ENCODE measurements at places on chromosomes 2 and 18.

GRCh38 chr2:59974051-59974766 is 579.2 kb downstream of the BCL11A start:
- no peak for DNase-seq

GRCh38 chr2:177592397-177592796 is 199.8 kb downstream of the AGPS start:
- DNase-seq: no peak

DNA sequence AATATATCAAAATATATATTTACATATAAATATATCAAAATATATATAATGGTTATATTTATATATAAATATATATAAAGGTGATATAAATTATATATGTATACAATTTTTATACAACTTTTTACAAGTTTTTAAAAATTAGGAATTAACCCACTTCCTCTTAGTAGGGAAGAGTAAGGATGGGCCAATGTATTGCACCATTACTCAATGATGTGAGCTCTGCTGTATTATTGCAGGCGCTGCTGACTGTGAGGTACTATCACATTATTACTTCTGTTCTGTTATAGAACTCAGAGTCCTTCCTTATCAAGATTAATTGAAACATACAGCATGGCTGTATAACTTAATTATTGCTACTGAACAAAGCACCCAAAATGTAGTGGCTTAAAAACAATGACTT is 46.0 kb downstream of the CCDC195 start:
- no peak for DNase-seq

DNA sequence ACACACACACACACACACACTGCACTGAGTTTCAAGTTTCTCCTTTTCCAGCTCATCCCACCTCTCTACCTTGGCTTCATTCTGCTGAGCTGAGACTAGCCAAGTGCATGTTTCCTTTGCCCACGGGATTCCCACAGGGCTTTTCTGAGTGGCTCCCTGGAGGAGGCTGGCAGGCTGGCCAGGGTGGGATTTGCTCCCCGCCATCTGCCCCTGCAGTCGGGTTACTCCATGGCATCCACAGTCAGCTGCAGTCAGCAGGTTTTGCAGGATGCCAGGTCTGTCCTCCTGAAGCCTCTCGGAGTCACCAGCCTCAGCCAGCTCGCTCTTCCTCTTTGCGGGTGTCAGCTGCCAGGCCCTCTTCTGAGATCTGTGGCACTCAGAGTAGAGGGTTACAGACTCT is 783.7 kb upstream of the SOX11 start:
- no peak for DNase-seq

- DNase-seq: peak; percentile 80
These were observed 67.3 kb downstream of the LIPG start for GRCh38 chr18:49628881-49629795.

DNA sequence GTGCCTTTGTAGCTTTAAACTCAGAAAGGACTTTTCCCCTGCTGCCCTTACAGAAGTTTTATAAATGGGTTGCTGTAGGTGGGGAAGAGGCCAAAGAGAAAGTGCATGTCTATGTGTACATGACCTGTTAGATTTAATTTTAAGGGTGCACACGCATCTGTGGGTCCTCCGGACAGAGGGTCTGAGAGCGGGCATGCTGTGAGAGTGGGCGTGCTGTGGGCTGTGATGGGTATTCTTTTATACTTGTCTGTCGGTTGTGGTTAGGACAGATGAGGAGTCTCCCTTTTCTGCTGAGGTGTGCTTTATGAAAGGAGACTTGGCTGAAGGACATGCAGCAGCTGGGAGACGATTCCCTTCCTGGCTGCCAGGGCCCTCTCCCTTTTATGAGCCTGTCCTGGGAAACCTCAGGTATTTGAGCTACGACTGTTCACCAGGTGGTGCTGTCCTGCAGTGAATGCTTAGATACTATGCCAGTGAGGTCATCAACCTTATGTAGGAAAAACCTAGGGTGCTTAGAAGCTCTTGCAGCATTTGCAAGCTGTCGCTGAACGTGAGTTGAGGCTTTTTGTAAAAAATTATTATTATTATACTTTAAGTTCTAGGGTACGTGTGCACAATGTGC is 67.5 kb downstream of the TANC1 start:
- DNase-seq: no peak

GRCh38 chr2:51959696-51960095 is 927.8 kb upstream of the NRXN1 start:
- DNase-seq: no peak

GRCh38 chr18:34492652-34493051 is 217.4 kb upstream of the DTNA start:
- no peak for DNase-seq

- no peak for DNase-seq
These were observed 159.2 kb downstream of the BCL2 start for GRCh38 chr18:63160172-63160995.

DNA sequence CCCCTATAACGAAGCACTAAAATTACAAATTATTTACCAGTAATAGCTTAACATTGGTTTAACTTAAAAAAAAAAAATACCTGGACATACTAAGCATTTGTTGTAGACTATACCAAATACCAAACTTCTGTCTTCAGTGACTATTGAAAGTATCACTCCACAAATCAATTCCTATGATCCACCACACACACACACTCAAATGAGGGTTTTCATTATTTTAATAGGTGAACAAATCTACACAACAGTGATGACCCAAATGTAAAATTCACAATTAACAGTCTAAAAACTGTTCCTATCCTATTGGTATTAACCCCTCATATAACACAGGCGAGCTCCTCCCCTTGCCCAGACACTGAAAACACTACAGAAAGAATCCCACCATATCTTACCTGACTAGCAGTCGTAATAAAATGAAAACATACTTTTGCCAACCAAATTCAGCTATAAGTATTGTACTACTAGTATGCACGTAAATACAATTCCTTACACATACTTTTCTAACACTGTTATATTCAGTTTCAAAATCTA is 2.5 kb downstream of the SP3 start:
- DNase-seq: no peak

DNA sequence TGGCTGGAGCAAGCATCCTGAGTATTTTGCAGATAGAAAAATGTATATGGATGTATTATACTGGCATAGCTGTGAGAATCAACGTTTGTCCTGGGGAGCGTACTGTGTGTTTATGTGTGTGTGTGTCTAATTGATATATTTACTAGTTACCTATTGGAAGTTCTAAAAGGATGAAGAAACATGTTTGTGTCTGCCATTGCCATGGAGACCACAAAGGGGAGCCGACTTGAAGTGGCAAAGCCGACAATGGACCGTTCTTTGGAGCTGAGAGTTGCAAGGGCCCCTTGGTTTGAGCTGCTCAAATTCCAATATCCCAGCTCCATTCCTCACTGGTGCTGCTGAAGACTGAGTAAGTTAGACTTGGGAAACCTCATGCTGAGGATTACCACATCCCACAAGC is 14.3 kb upstream of the SLC25A52 start:
- no peak for DNase-seq

GRCh38 chr18:23135550-23136325 is 453 bp downstream of the CABLES1 start:
- peak; percentile 59 for DNase-seq

GRCh38 chr2:231228223-231228622 is 29.8 kb downstream of the ARMC9 start:
- DNase-seq: no peak

DNA sequence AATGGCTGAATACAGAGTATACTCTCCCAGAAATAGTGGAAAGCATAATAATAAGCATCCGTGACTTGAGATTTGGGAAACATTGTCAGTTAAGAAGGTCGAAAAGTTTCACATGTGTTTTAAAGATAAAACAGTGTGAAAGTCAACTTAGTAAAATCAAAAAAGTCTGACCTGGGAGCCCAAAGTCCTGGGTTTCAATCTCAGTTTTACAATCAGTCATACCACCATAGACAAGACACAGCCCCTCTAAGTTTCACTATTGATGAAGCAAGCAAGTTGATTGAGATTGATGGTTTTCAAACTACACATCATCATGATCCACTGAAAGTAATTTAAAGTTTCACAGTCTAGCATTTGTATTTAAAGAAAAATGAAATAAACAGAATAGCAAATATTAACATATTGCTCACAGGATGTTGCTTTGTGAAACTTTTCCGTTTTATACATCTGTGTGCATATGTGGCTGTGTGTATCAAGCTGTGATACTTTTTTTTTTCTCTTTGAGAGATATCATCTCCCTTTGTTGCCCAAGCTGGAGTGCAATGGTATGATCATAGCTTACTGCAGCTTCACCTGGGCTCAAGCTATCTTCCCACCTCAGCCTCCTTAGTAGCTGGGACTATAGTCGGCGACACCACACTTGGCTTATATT is 71.1 kb downstream of the PIK3C3 start:
- no peak for DNase-seq

DNA sequence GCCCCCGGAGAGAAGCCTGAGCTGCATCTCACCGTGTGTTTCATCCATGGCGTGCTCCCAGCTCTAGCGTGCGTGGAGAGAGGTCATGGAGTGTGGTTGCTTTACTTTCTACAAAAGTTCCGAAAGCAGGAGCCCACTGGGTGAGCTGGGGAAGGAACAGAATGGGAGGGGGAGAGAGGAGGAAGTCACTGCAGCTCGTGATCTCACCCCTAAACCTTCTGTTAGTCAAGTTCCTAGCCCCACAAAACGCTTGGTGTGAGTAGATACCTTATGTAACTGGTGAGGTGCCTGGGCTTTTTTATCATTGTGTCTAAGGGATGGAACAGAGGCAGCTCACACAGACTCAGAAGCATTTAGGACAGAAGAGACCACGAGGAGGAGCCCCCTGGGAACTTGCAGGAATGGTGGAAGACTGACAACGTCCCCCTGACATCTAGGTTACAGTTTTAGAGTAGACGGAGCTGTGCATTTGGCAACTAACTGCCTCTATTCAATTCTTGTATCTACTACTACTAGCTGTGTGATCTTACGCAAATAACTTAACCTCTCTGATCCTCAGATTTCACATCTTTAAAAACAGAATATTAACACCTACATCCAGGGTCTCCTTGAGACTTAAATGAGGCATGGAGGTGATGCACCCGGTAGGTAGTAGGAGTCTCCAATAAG is 123.3 kb downstream of the ARL4C start:
- no peak for DNase-seq

GRCh38 chr18:41370740-41371139 is 584.3 kb upstream of the PIK3C3 start:
- DNase-seq: no peak

DNA sequence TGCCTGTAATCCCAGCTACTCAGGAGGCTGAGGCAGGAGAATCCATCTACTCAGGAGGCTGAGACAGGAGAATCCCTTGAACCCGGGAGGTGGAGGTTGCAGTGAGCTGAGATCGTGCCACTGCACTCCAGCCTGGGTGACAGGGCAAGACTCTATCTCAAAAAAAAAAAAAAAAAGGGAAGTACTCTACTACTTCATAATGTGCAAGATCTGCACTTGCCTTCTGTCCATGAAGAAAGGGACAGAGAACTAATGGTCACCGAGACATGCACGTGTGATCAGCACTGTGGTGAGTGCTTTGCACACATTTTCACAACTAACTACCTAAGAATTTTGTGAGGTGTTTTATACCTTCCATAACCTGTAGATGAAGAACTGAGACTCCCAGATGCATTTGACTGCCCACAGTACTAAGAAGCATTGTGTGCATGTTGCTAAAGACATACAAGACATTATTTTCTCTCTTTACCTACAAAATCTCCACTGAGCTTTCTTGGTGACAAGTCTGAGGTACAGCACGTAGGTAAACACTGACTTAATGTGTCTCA is 784.8 kb upstream of the ID2 start:
- no peak for DNase-seq

GRCh38 chr2:25558262-25558661 is 115.1 kb downstream of the DTNB start:
- no peak for DNase-seq

GRCh38 chr2:85933753-85934594 is 45.2 kb upstream of the ST3GAL5 start:
- DNase-seq: no peak

DNA sequence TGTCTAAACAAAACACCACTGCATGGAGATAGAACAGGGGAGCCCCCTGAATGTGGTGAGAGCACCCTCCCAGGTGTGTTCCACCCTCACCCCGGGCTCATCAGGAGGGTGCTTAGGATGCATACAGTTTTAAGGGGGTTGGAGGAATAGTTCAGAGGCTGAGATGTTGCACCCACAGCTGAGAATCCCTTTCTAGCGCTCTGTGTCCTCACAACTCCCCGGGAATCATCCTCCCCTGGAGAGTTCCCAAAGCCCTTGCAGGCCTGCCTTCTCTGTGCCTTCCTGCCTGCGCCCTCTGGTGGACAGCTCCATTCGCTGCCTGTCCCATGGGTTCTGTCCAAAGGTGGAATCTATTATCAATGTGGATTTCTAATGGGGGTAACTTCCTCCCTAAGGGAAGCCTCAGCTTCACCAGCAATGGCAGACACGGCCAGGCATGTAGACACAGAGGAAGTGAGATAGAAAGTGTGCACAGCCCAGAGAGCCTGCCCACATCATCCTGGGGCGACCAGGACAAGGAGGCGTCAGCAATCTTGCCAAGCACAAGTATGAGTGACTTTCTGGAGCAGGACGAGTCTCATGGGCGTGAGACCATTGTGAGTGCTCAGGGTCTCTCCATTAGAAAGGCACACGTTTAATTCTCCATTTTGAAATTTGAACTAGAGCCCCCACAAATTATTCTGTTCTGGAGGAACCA is 1.2 kb upstream of the UGT1A5 start:
- DNase-seq: peak; percentile 62

DNA sequence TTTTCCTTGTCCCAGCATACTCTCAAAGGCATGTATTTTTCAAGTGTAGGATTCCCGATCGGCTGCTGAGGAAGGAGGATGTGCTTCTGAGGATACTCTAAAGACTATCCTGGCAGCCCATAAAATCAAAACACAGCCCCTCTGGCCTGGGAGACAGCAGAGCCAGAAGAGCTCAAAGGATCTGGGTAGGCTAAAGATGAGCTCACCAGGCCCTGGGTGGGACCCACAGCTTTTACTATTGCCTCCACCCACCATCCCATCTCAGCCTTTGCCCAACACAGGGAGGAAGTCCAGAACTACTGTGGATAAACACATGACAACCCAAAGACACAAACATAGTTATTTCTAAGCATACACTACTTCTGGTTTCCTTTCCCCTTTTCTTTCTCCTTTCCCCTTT is 79.1 kb upstream of the ZFP36L2 start:
- peak; percentile 63 for DNase-seq

DNA sequence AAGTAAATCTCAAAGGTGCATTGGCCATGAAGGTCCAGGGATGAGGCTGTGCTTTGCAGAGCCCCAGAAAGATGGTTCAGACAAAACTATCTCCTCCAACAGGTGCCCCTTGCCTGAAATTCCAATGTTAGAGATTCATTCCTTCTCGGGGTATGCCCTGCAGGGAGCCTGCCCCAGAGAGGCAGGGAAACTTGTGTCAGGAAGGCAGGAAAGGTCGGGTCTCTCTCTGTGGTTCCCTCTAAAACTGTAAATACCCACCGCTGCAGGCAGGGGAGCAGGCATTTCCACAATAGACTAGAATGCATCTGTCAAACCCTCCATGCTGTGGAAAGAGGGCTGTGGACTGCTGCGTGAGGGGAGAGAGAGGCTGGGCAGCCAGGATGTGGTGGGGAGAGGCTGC is 207.8 kb upstream of the SMAD2 start:
- DNase-seq: no peak

Data from left hindlimb (tissue), 1 donor.